Neural progenitor cell (in vitro differentiated cells): ENCODE measurements at places on chromosomes 2 and 18. TPM values are rescaled to one million over a fixed set of nuclear protein-coding genes. Genes with fewer than 3 reads are reported as not detected.

CYP20A1 gene
- 15.1 and 17.8 TPM in 2 replicates for total RNA-seq

DNA sequence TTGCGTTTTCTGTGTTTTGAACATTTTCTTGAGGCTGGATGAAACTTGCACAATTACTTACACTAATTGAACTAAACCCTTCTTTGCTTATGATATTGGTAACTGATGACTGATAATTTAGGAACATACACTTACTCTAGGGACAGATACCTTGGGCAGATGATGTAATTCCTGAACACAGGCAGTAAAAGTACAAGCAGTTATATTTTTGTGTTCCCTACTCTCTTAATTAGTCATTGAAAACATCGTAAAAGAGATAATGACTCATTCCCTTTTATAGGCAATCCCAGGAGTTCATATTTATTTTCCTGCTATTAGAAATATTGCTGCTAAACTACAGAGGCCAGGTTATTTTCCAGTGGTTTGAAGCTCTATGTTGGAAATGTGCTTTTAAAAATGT is 46.4 kb downstream of the CCDC85A start:
- H3K4me1 ChIP-seq: peaks cover 12% of the 10 kb centered on the region
- no peak overlapping the region for H3K27ac ChIP-seq
- no peaks in the 10 kb centered on the region for H3K36me3 ChIP-seq
- no peak for DNase-seq
- no peak overlapping the region for H3K4me3 ChIP-seq

SLC14A1 gene
- not detected in 2 replicates for total RNA-seq

CELF4 gene
- total RNA-seq: 0.50 and 1.8 TPM in 2 replicates

- H3K27ac ChIP-seq: no peak overlapping the region
- peak; percentile 5 for DNase-seq
- H3K4me3 ChIP-seq: no peak overlapping the region
- no peaks in the 10 kb centered on the region for H3K4me1 ChIP-seq
- H3K27me3 ChIP-seq: no peaks in the 10 kb centered on the region
These were observed 45.8 kb downstream of the GALNT13 start for GRCh38 chr2:153917570-153917969.

GRCh38 chr2:151043484-151043883 is 218.2 kb downstream of the RBM43 start:
- no peak for DNase-seq
- no peak overlapping the region for H3K4me3 ChIP-seq
- H3K4me1 ChIP-seq: no peaks in the 10 kb centered on the region
- no peaks in the 10 kb centered on the region for H3K36me3 ChIP-seq

ERICH2 gene
- total RNA-seq: 0.43 and 2.7 TPM in 2 replicates

DNA sequence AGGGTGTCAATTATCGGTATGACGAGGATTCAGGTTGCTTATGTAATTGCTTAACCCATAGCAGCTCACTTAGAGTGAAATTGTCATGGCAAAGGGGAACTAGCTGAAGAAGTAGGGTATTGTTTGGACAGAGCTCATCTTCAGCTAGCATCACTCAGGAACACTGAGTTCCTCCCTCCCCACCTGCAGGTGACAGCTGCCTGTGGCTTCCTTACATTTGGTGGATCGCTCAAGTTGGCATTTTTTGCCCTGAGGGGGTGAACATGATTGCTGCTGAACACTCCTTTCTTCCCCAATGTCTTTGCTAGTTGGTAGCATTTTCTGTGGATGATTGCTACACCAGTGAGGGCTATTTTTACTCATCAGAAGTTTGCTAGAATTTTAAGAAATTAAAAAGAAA is 86.7 kb upstream of the THUMPD2 start:
- DNase-seq: no peak
- H3K27ac ChIP-seq: no peak overlapping the region
- no peak overlapping the region for H3K4me3 ChIP-seq
- H3K36me3 ChIP-seq: no peaks in the 10 kb centered on the region
- no peaks in the 10 kb centered on the region for H3K4me1 ChIP-seq

DNA sequence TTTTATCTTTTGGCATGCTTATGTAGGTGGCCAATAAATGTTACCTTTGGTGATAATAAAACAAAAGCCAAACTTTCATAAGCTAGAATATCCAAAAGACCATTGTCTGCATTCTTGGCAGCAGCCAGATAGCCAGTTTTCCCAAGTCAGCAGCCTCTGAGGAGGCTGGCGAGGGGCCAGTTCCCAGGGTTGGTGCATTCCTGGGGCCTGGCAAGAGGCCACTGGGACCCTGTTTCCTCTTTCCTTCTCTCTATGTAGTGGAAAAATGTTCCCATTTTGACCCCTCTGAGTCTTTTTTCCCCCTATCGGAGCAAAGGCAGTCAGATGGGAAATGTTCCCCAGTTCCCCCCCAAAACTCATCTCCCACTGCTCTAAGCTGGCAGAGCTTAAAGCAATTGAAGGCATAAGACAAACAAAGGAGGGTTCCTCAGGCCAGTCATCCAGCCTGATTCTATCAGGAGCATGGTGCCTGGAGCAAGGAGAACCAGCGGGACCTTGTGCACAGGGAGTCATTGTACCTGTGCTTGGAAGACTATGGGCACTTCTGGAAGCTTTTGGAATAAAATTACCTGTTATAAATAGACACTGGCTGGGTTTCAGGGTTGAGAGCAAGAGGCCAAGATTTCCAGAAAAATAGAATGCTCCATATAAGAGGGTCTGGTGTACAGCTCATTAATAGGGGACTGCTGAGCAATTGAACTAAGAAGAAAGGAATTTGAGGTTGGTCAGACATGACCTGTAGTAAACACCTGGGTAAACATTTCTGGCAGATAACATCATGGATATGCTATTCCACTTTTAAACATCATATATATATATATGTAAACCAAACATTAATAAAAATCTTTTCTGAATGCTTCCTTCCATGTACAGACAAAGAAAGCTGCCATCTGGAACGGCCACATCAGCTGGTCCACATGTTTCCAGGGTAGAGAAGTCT is 63.4 kb downstream of the NCKAP5 start:
- H3K27ac ChIP-seq: no peak overlapping the region
- H3K4me1 ChIP-seq: peaks cover 13% of the 10 kb centered on the region
- H3K4me3 ChIP-seq: no peak overlapping the region

SH3RF3 gene
- 0.28 TPM in 2 replicates for total RNA-seq

DNA sequence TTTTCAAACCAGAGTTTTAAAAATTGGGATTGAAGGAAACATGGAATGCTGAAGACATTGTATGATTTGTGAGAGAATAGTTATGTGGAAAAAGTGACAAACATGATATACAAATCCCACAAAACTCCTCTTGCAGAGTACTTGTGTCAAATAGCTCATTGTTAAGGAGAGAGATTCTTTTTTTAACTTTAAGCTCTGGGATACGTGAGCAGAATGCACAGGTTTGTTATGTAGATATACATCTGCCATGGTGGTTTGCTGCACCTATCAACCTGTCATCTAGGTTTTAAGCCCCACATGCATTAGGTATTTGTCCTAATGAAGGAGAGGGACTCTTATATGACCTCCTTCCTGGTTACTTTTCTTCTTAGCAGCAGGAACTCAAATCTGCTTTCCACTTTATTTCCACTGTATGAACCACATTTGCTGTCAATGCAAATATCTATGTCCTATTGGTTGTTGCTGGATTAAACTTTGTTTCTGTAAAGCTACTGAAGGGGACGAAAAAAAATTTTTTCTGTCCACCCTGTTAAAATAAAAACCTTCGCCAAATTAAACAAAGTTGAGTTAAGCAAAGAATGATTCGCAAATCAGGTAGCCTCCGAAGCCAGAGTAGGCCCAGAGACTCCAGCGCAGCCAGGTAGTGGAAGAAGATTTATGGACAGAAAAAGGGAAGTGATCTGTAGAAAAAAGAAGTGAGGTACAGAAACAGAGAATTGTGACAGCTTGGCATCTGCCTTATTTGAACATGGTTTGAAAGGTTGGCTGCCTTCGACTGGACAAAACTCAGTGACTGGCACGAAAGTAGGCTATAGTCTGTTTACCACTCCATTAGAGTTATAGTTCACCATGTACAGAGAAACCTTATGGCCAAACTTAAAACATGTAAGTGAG is 430.1 kb upstream of the CHST9 start:
- DNase-seq: no peak
- H3K36me3 ChIP-seq: no peaks in the 10 kb centered on the region

GRCh38 chr18:62539284-62540165 is 16.7 kb downstream of the ZCCHC2 start:
- H3K27me3 ChIP-seq: no peaks in the 10 kb centered on the region
- no peaks in the 10 kb centered on the region for H3K36me3 ChIP-seq
- H3K27ac ChIP-seq: no peak overlapping the region
- DNase-seq: no peak

DNA sequence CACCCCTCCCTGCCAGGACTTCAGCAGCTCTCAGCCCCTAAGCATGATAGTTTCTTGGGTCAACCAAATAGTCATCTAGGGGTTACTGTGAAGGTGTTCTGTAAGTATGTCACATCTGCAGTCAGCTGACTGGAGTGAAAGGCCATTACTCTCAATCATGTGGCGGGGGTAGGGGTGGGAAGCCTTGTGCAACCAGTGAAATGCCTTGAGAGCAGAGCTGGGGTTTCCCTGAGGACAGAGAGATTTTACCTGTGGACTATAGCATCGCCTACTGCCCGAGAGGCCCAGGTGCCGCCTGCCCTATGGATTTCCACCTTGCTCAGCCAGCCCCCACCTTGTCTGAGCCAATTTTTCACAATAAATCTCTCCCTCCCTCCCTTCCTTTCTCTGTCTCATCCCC is 20.9 kb upstream of the KLF11 start:
- no peaks in the 10 kb centered on the region for H3K36me3 ChIP-seq
- H3K4me3 ChIP-seq: no peak overlapping the region
- H3K27ac ChIP-seq: no peak overlapping the region
- no peaks in the 10 kb centered on the region for H3K4me1 ChIP-seq
- H3K27me3 ChIP-seq: no peaks in the 10 kb centered on the region
- no peak for DNase-seq

DNA sequence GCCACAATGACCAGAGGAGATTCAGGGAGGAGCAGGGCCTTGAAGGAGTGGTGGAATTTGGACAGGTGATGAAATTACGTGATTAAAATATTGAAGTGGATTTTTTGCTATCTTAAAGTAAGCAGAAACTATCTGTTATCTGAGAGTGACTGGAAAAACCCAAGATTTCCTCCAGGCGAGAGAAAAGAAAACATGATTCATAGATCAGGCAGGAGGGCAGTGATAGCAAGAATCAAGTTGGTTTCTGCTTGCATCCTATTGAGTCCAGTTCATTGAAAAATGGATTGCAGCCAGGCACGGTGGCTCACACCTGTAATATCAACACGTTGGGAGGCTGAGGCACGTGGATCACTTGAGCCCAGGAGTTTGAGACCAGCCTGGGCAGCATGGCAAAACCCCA is 127.8 kb downstream of the NXPH2 start:
- H3K27ac ChIP-seq: no peak overlapping the region
- no peaks in the 10 kb centered on the region for H3K4me1 ChIP-seq
- no peak overlapping the region for H3K4me3 ChIP-seq
- no peak for DNase-seq

GRCh38 chr2:159455330-159455918 is 160.9 kb downstream of the BAZ2B start:
- H3K27me3 ChIP-seq: no peaks in the 10 kb centered on the region
- H3K4me3 ChIP-seq: no peak overlapping the region

DNA sequence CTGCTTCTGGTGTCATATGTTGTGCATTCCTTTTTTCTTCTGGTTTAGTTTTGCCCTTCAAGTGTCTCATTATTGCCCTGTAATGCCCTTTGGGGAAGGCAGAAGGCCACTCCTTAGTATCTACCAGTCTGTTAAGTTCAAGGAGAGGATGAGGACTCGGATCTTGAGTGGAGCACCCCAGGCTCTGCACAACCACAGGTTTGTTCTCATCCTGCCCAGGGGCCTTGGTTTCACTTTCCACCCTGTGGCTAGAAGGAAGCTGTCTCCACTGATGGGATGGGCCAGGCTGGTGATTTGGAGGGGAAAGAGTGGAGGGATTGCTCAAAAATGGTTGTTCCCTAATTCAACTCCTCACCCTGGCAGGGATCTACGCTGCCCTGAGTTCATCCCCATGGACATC is 30.2 kb upstream of the RAB11FIP5 start:
- no peaks in the 10 kb centered on the region for H3K27me3 ChIP-seq
- no peaks in the 10 kb centered on the region for H3K4me1 ChIP-seq
- no peak overlapping the region for H3K4me3 ChIP-seq
- H3K27ac ChIP-seq: no peak overlapping the region
- no peaks in the 10 kb centered on the region for H3K36me3 ChIP-seq

DNA sequence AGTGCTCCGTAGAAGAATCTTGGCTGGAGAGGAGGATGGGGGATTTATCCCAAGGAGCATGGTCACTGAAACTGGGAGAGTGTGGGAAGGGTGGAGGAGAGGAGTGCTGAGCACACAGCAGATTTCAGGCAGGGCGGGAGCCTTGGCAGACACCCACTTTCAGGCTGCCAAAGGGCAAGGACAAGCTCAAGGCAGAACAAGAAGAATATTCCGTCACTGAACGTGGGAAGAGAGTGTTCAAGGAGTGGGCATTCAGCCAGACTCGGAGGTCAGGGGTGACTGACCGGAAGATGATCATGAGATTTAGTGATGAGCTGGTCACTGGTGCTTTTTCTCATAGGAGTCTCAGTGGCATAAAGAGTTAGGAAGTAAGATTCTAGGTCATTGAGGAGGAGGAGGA is 136.2 kb upstream of the RASGRP3 start:
- H3K27me3 ChIP-seq: no peaks in the 10 kb centered on the region
- no peaks in the 10 kb centered on the region for H3K4me1 ChIP-seq
- no peak for DNase-seq
- H3K36me3 ChIP-seq: no peaks in the 10 kb centered on the region
- no peak overlapping the region for H3K4me3 ChIP-seq

MRPL30 gene
- total RNA-seq: 67.9 and 110 TPM in 2 replicates

PTH2R gene
- not detected in 2 replicates for total RNA-seq

DNA sequence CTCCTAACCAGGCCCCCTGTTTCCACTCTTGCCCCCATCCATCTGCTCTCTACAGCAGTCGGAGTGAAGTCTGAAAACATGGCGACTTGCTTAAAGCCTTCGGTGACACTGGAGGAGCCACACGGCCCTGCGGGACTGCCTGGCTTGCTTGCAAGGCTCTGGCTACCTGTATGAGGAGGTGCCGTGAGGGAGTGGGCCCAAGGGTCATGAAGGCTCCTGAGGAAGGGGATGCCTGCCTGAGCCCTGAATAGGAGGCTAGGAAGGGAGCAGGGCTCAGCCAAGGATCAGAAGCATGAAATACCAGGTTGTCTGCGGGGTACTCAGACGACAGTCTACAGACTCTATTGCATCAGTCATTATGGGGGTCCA is 75.4 kb downstream of the EMX1 start:
- no peaks in the 10 kb centered on the region for H3K36me3 ChIP-seq
- DNase-seq: no peak
- H3K27ac ChIP-seq: no peak overlapping the region
- no peak overlapping the region for H3K4me3 ChIP-seq

CXXC1 gene
- 35.0 and 52.9 TPM in 2 replicates for total RNA-seq

- H3K4me1 ChIP-seq: no peaks in the 10 kb centered on the region
- no peak overlapping the region for H3K4me3 ChIP-seq
- no peak for DNase-seq
- H3K27me3 ChIP-seq: no peaks in the 10 kb centered on the region
- H3K27ac ChIP-seq: no peak overlapping the region
These were observed 25.7 kb upstream of the KCNJ13 start for GRCh38 chr2:232802091-232802490.

GRCh38 chr2:58918141-58918540 is 677.0 kb upstream of the FANCL start:
- peak; percentile 70 for DNase-seq
